ENCODE measurements at places on chromosomes 12 and 14.

DNA sequence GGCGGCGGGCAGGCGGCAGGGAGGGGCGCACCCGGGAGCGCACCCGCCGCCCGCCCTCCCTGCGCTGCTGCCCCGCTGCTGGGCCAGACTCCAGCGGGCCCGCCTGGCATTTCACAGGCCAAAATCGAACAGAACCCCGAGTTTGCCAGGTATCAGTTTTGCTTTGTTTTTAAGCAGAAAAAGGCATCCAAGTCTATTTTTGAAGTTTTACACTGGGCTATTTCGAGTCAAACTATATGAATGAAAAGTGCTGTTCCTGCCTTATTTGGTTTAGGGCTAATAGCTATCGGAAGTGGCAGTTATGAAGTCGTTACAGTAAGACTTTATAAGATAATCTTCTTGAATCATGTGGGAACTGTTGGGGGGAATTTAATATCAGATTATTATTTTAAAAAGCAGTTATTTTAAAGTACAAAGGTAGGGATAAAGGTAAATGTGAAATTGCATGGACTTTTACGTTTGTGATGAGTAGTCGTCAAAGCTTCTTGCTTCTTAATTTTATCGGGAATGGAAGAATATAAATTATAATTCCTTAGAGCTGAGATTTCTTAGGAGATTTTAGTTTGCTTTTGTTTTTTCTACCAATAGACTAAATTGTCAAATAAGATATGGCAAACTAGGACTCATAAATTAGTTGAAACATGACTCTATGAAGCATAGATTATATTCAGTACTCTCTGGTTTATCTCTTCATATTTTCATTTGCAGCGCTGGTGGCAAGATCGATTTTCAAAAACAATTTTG, 1.1 kb downstream of the MSRB3 start:
- DNase-seq: no peak

DNA sequence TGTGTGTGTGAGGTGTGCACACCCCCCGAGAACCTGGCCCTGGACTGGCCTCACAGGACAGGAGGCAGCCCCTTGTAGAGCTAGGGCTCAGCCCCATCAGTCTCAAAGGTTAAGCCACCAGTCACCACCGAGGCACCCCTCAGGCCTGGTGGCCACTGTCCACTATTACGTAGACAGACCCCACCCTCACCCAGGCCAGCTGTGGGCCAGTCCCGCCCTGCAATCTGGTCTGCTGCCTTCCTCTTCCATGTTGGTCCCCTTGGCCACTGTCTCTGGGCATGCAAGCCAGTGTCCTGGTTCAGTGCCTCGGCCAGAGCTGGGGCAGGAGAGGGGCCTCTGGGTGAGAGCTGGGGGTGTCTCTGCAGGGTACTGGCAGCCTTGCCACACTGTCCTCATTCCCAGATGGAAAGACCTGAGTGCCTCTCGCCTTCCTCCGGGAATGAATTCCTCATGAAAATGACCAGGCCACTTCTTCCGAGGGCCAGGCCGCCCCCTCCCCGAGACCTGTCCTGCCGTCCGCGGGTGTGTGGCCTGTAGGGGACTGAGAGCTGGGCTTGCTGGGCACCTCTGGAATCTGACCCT, 897 bp upstream of the TEX22 start:
- DNase-seq: no peak

DNA sequence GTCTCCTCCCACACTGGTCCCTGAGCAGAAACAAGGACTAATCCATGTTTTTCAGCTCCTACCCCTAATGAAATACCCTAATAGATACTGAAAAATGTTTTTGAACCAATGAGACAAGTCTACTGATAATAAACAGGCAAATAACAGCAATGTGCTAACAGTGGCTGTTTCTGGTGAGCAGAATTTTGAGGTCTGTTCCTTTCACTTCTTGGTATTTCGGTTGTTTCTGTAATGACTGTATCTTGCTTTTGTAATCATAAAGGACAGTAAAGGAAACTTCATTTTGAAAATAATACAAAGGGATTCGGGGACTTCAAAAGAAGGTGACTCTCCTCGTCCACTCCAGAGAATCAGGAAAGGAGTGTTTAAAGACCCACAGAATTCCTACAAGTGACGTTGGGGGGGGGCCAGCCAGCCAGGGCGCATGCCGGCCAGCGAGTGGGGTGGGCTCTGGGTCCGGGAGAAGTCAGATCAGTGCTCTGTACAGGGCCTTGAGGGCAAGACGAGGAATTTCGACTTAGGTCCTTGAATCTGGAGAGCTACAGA, 1.1 kb upstream of the CD9 start:
- no peak for DNase-seq

- DNase-seq: no peak
These were observed 368.6 kb upstream of the CCDC196 start for GRCh38 chr14:66117600-66117999.

- no peak for DNase-seq
These were observed 251.0 kb upstream of the FOXG1 start for GRCh38 chr14:28515571-28515970.

DNA sequence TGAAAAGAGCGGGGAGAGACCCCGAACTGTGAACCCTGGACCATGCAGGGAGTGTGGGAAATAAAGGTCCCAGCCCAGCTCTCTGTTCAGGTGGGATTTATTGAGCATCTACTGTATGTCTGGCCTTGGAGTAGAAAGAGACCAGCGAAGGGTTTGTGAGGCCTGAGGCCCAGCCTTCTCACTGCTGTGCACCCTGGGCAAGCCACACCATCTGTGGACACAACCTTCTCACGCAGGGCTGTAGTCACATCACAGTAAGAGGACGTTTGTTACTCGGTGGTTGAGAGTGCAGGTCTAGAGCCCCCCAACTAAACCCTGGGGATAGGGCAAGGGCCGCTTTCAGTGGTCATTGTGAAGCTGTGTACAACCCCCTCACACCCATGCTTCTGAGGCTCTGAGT, 18.2 kb downstream of the FAM222A start:
- no peak for DNase-seq

DNA sequence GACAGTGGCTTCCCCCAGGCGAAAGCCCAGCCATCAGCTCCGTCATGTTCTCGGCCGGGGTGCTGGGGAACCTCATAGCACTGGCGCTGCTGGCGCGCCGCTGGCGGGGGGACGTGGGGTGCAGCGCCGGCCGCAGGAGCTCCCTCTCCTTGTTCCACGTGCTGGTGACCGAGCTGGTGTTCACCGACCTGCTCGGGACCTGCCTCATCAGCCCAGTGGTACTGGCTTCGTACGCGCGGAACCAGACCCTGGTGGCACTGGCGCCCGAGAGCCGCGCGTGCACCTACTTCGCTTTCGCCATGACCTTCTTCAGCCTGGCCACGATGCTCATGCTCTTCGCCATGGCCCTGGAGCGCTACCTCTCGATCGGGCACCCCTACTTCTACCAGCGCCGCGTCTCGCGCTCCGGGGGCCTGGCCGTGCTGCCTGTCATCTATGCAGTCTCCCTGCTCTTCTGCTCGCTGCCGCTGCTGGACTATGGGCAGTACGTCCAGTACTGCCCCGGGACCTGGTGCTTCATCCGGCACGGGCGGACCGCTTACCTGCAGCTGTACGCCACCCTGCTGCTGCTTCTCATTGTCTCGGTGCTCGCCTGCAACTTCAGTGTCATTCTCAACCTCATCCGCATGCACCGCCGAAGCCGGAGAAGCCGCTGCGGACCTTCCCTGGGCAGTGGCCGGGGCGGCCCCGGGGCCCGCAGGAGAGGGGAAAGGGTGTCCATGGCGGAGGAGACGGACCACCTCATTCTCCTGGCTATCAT, 663 bp downstream of the PTGER2 start:
- no peak for DNase-seq

GRCh38 chr14:102187568-102188001, 47.9 kb downstream of the WDR20 start:
- DNase-seq: no peak

DNA sequence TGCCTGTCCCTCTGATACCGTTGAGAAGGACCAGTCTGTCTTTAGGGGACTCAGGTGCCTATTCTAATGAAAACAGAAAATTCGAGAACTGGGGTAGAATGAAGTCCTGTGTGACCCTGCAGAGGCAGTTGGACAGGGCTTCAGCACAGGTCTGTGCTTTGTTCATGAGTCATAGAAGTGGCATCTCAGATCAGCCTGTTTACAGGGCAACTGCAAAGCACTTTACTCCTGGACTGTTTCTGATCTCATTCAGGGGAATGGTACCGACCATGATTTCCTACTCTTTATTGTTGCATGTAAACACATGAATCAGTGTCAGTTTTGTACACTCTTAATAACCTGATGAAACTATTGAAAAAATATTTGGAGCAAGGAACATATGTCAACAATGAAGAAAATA, 1517.0 kb downstream of the AACS start:
- no peak for DNase-seq

- DNase-seq: no peak
These were observed 158.4 kb upstream of the HIF1A start for GRCh38 chr14:61536661-61537562.

GRCh38 chr14:35682802-35683201, 126.3 kb downstream of the RALGAPA1 start:
- no peak for DNase-seq

- DNase-seq: no peak
These were observed 154.2 kb downstream of the APAF1 start for GRCh38 chr12:98799146-98799810.

GRCh38 chr12:49905718-49906314, 2.1 kb upstream of the FAIM2 start:
- no peak for DNase-seq

DNA sequence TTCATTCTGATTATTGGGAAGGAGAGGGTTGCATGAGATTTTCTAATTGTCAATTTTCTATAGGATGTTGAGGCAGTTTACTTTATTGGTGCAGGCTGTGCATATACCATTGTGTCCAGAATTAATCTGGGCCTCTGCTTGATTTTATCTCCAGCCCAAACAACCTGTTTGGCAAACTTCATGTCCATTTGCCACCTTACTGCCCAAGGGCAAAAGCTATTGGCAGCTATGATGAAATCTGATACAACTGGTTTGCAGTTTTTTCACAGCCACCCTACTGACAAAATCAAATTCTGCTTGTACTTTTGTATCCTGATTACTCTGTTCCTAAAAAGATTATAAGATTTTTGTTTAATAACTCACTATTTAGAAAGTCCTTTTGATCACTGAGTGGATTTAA, 789.2 kb upstream of the FBXO33 start:
- no peak for DNase-seq

DNA sequence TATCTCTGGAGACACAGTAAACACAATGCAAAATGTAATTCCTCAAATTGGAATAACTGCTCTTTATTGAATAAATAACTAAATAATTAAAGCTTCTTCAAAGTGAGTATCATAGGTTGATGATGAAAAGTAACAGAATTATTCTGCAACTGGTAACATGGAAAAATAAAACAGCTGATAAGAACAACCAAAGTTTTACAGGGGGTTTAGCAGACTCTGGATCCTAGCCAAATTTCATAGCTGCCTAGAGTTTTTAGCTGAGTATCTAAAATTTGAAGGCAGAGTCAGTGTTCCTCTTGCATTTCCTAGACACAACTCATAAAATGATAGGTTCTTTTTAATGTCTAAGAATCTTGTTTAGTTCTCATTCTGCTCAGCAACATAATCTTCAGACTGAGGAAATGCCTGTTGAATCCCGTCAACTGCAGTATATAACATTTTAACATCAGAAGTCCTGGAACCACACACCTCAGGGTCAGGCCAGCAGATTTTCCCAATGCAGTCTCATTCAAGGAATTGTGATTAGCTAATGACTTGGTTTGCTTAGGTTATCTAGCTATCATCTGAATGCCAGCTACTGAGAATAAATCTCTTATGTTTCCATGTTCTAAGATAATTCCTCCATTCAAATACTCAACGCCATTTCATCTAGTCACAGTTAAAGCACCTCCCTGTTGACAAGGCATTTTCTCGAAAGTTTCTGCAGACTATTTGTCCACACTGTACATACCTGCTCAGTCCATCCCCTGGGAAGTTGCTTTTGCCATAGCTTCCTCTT, 411.6 kb downstream of the BCAT1 start:
- DNase-seq: no peak

GRCh38 chr12:76451528-76451927, 103.3 kb upstream of the BBS10 start:
- no peak for DNase-seq

- no peak for DNase-seq
These were observed 190.2 kb upstream of the CNOT2 start for GRCh38 chr12:70052931-70053497.

- DNase-seq: no peak
These were observed 1.9 kb downstream of the PTPN21 start for GRCh38 chr14:88552876-88553275.

DNA sequence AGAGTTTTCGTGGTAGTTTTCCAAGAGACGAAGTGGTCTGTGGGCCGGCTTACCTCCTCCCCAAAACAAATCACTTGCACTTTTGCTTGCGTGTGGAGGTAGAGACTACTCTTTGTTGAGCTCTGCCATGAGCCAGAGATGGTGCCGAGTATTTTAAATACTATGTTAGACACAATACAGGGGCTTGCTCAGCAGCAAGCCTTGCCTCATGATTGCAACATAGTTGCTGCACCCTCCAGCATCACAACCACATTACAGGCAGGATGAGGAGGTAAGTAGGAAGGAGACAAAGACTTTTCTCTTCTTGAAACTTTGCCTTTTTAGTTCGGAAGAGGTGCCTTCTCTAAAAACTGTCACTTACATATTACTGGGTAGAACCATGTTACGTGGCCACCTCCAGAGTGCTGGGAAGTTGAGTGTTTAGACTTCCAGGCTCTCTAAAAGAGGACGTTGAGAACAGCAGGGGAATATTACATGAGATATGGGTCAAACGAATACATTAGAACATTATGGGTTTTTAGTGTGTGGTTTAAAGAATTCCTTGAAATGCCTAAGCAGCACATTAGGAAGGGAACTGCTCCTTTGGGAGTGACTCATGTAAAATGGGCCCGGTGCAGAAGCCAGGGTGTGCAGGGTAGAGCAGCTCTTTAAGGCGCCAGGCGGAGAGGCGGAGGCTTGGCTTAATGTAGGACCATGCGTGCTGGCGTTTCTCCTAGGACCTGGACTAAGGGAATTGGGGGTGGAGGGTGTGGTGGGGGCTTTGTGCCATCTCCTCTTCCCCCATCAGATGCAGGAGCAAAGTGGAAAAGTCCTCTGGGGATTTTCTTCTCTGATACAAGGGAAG, 110.6 kb upstream of the PRMT8 start:
- no peak for DNase-seq

- DNase-seq: no peak
These were observed 14.9 kb downstream of the SCAF11 start for GRCh38 chr12:45975506-45975905.

GRCh38 chr14:27881646-27882045, 884.9 kb upstream of the FOXG1 start:
- DNase-seq: no peak

Data from NCI-H510A (cell line).